ENCODE measurements at places on chromosomes 5 and 9.

DNA sequence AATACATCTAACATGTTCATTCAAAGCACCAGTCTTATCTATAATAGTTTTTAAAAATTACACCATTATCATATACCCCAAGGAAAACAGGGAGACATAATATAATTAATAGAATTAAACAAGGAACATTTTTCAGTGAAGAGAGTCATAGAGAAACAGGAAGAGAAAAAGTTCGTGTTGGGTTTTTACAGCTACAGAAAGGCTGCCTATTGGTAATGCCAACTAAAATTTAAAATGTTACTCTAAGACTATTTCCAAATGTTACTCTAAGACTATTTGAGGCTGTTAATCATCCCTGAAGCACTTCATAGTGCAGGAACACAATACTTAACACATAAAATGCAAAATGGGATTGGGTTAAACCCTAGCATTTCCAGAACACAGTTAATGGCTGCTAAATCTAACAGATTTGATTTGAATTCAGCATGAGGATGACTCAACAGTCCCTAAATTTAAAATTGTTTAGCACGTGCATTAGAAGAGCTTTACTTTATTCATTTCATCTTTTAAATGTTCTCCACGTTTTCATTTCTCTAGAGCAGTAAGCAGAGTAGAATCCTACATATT is 54.5 kb downstream of the OXCT1 start:
- no peak for DNase-seq

- peak; percentile 99 for DNase-seq
Measured at GRCh38 chr9:136693490-136694162, 6.4 kb upstream of the AGPAT2 start.

DNA sequence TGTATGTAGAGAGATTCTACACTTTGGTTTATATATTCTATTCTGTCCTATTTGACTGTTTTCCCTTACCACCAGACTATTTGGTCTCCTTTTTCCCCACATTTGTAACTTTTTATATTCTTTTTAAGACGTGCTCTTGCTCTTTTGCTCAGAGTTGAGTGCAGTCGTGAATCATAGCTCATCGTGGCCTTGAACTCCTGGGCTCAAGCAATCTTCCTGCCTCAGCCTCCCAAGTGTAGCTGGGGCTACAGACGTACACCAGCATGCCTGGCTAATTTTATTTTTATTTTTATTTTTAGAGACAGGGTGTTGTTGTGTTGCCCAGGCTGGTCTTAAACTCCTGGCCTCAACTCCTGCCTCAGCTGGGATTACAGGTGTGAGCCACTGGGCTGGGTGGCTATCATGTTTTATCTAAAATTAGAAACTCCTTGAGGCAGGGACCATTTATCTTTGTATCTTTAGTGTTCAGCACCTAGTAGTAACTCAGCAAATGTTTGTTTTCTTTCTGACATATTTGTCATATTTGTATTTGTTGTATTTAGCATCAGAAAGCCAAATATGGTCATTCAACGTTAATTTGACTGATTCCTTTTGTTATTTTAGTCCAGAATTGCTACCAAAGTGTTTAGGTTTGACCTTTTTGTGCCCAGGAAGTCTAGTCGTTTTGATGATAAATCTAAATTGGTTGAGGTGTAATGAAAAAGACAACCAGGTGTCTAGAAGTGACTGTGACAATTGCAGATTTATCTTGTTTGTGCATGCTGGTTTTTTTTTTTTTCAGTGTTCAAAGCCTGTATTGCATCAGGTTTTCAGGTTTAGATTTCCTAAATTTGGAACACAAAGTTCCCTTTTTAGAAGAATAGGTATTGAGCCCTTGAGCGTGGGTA is 44.3 kb downstream of the ERBIN start:
- no peak for DNase-seq

GRCh38 chr5:142537938-142538337 is 148.0 kb downstream of the FGF1 start:
- peak; percentile 23 for DNase-seq

GRCh38 chr5:62268234-62268633 is 37.8 kb upstream of the KIF2A start:
- DNase-seq: peak; percentile 98
